H1 (cell line): ENCODE measurements at places on chromosomes 3 and 15. TPM values are rescaled to one million over a fixed set of nuclear protein-coding genes. Genes with fewer than 3 reads are reported as not detected.

Gene TTC21A
- 1.7 and 2.8 TPM in 2 replicates for total RNA-seq

Gene KLHL6
- not detected in 2 replicates for total RNA-seq

Gene TRH
- total RNA-seq, result not detected in 2 replicates

Gene SLC24A1
- total RNA-seq, result 5.5 and 6.6 TPM in 2 replicates

Gene TGFBR2
- total RNA-seq, result 6.7 and 7.4 TPM in 2 replicates

Gene MINAR1
- total RNA-seq, result 0.59 and 0.67 TPM in 2 replicates

Gene CEP19
- total RNA-seq, result 1.3 and 1.6 TPM in 2 replicates

Gene LRRC49
- total RNA-seq, result 9.3 and 10.4 TPM in 2 replicates

Gene NPAP1
- total RNA-seq, result 0.07 TPM in 1 of 2 replicates, not detected in the other

Gene SLC22A13
- 0.41 and 0.54 TPM in 2 replicates for total RNA-seq

DNA sequence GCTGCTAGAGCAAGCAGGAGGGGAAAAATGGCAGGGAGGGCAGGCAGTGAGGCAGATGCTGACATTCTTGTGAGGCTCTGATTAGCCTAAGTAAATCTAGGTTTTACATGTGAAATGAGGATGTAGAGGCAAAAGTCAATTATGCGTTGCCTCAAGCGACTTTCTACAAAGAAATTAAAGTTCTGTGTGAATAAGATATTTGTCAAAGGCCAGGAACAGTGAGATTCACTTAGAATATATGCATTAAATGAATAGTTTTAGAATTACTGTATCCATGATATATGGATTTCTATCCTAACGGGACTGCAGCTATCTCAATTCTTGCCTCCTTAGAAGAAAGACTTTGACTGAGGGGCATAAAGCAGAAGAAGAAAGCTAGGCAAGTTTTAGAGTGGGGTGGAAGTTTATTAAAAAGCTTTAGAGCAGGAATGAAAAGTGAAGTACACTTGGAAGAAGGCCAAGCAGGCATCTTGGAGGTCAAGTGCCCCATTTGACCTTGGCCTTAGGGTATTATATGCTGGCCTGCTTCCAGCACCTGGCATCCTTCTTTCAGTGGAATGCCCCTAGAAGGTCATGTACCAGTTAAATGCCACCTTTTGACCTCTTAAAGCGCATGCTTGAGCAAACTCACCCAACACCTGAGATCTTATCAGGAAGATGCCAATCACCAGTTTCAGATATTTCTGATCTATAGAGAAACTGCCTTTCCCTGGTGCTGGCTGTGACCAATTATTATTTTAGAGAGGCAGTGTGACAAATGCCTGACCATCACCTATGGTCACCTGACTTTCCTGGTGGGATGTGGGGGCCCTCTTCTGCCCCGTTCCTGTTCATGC lies 38.2 kb downstream of the OSTN start:
- no peak for DNase-seq

DNA sequence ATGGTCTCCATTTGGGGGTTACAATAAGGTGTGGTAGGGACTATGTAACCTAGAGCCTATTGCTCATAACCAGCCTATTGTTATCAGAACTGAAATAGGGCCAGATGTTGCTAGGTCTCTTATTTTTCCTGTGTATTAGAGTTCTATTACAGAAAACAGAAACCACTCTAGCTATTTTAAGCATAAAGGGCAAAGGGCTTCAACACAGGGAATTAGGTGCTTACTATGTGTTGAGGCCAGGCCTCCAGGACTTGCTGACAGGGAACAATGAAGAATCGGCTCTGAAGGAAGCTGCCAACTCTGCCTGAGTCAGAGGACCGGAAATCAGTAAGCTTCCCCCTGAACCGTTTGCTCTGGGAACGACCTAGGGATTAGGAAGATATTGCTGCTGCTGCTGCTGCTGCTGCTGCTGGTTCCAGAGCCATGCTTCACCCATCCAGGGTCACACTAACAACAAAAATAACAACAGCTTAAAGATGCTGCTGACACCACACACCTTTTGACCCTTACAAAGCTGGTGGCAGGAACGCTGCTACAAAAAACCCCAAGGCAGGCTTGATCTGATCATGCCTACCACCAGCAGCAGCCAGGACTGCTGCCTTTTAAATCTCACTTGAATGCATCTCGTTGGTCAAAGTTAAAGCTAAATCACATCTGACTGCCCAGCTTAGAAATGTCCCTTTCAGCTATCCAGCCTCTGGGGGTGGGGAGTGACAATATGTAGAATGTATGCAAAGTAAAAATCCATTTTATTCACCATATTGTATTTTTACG lies 276.9 kb upstream of the IL12A start:
- no peak for DNase-seq

GRCh38 chr3:138051947-138052802 lies 42.2 kb downstream of the CLDN18 start:
- no peak for DNase-seq

DNA sequence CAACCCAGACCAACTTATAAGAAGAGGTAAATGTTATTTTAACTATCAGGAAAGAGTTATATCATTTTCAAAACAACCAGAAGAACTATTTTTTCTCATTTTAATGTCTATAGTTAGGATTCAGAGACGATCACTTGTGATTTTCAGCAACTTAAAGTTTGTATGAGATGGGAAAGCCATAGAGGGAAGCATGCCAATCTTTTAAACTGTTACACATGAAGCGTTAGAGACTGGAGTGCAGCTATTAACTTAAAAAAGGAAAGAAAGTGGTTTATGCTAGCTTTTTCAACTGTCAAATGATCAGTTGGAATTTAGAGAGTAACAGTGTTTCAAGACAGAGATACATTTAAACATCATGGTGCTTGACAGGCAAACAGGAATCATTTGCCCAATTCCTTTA lies 91.7 kb upstream of the LPP start:
- DNase-seq, result no peak

- no peak for DNase-seq
These were observed 86.7 kb downstream of the IQSEC1 start for GRCh38 chr3:12986521-12986920.

DNA sequence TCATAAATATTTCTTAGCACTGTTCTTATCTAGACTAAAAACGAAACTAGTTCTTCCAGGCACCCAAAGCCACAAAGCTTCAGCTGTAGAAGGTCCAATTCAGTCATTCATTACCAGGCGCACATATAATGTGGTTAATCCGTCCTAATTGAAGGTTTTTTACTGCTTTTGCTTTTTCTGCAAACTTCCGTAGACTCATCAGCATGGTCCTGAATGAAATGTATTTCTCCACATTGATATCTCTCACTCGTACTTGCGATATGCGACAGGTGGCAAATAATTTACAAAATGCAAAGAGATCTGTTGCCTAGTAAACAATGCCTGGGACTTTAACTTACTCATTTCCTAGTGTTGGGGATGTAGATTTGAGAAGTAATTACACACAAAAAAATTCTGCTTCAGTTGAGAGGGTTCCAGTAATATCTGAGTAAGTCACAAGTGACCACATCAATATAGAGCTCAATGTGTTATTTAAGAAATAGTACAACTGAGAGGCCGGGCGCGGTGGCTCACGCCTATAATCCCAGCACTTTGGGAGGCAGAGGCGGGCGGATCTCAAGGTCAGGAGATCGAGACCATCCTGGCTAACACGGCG lies 75.0 kb upstream of the MBNL1 start:
- no peak for DNase-seq

DNA sequence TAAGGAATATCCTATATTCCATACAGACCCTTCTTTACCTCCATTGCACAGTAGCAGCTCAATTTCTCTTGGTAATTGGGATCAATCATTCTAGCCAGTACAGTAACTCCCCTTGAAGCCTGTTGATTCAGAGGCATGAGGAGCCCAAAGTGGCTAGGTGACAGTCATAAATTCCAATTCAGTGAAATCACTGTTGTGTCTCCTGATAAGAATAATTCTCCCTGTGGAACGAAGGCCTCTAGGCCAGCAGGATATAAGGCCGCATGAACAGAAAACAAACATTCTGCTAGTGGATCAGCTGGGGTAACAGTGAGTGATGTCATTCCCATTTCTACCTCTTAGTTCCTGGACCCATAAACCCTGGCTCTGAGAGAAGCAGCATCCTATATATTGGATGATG lies 696.3 kb downstream of the NR2F2 start:
- no peak for DNase-seq

- DNase-seq, result no peak
These were observed 593.9 kb downstream of the PYDC2 start for GRCh38 chr3:192054881-192055280.

- no peak for DNase-seq
These were observed 29.1 kb upstream of the TCAIM start for GRCh38 chr3:44309500-44309899.

- no peak for DNase-seq
These were observed 46.3 kb upstream of the INSYN1 start for GRCh38 chr15:73799466-73799865.

DNA sequence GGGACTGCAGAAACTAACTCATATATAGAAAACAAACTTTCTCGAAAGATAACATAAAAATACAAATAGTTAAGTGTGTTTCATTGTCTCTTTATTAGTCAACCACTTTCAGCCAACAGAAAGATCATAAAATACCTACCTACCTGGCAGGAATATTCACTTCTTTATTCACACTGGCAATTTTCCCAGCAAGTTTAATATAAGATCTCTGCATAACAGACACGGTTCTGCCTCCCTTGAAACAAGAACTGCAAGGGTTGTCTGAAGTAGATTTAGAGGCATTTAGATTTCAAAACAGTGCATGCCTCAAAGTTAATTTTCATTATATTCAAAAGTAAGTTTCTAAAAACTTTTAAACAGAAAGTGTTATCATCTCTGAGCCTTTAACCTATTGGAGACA lies 7.1 kb downstream of the NPTN start:
- no peak for DNase-seq

GRCh38 chr3:77380136-77380535 lies 340.2 kb downstream of the ROBO2 start:
- no peak for DNase-seq

GRCh38 chr3:192902549-192902948 lies 15.1 kb downstream of the MB21D2 start:
- DNase-seq, result no peak

DNA sequence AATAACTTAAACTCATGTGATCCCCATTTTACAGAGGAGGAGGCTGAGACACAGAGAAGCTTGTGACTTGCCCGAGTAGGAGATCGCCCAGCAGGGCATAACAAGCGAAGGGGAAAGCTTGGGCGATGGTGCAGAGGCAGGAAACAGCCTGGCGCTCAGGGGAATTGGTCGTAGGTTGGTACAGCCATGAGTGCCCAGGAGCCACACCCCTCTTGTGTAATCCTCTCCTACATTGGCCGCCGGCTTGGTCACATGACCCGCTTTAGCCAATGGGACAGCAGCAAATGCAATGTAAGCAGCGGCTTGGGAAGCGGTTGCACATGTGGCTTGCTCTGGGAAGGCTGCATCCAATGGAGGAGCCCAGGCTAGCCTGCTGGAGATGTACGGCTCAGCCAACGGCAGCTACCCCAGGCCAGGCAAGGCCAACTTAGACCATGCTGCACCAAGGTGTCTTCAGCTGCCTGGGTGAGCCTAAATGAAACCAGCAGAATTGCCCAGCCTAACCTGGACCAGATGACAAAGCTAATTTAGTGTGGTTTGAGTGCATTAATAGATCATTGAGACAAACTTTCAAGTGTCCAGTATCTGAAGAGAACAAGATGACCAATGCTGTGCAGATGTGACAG lies 50.3 kb upstream of the SLC6A6 start:
- DNase-seq, result peak; percentile 67

- no peak for DNase-seq
These were observed 42.4 kb upstream of the KY start for GRCh38 chr3:134693226-134693625.

DNA sequence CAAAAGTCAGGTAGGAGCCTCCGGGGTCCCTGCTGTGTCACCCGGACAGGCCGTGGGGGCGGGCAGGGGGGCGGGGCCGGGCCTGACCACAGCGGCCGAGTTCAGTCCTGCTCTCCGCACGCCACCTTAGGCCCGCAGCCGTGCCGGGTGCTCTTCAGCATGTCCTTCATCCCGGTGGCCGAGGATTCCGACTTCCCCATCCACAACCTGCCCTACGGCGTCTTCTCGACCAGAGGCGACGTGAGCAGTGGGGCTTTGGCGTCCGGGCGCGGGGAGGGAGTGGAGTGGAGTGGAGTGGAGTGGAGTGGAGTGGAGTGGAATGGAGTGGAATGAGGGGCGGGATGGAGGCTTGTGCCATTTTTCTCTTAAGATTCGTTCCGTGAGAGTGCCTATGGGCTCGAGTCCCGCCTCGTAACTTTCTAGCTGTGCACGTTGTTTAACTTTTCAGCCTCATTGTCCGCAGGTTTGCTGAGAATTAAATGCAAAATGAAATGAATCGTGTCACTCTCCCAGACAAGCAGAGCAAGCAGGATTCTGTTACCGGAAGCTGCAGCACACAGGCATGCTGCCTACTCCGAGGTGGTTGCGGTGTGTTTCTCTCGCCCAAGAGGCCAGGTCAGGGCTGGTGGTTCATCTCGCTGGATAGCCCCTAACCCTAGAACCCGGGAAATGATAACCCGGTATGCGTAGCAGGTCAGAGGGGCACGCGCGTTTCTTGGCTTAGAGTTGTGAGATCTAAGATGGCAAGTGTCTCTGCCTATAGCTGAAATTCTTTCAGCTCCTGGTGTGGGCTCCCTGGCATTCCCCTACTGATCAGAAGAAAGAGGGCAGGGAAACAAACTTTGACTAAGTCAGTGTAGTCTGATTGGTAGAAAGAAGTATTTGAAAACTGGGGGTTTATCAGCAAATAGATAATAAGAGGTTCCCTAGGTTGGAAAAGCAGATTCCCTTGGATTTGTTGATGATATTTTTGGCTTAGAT lies at the start of gene FAH:
FAH (plus strand) TSS at position 104 of the 981 bp plus-strand sequence; CDS start at position 160, 56 bp downstream.
- DNase-seq, result no peak

- DNase-seq, result no peak
These were observed 414.8 kb downstream of the AGBL1 start for GRCh38 chr15:86494475-86494874.
